SK-N-SH (cell line): ENCODE measurements at places on chromosomes 2 and 18.

GRCh38 chr2:34831096-34831495 is 1232.0 kb upstream of the FAM98A start:
- no peaks in the 10 kb centered on the region for H3K27me3 ChIP-seq
- no peaks in the 10 kb centered on the region for H3K36me3 ChIP-seq
- DNase-seq = no peak

GRCh38 chr2:88329815-88330603 is 122.5 kb downstream of the FOXI3 start:
- H3K27ac ChIP-seq = no peak overlapping the region
- no peaks in the 10 kb centered on the region for H3K36me3 ChIP-seq
- no peaks in the 10 kb centered on the region for H3K4me1 ChIP-seq
- H3K27me3 ChIP-seq = no peaks in the 10 kb centered on the region; the same call in 1 of the 2 replicates
- DNase-seq = no peak
- H3K4me3 ChIP-seq = no peak overlapping the region

- no peaks in the 10 kb centered on the region for H3K27me3 ChIP-seq
- no peak for DNase-seq
- H3K27ac ChIP-seq = no peak overlapping the region
- H3K4me3 ChIP-seq = no peak overlapping the region
- H3K36me3 ChIP-seq = no peaks in the 10 kb centered on the region
Measured at GRCh38 chr2:187956906-187957534, 334.7 kb upstream of the GULP1 start.

GRCh38 chr18:51361130-51361860 is 163.8 kb upstream of the MEX3C start:
- H3K27me3 ChIP-seq = no peaks in the 10 kb centered on the region
- H3K4me1 ChIP-seq = no peaks in the 10 kb centered on the region; the same call in 1 of the 2 replicates
- no peaks in the 10 kb centered on the region for H3K36me3 ChIP-seq
- no peak overlapping the region for H3K27ac ChIP-seq
- DNase-seq = no peak

DNA sequence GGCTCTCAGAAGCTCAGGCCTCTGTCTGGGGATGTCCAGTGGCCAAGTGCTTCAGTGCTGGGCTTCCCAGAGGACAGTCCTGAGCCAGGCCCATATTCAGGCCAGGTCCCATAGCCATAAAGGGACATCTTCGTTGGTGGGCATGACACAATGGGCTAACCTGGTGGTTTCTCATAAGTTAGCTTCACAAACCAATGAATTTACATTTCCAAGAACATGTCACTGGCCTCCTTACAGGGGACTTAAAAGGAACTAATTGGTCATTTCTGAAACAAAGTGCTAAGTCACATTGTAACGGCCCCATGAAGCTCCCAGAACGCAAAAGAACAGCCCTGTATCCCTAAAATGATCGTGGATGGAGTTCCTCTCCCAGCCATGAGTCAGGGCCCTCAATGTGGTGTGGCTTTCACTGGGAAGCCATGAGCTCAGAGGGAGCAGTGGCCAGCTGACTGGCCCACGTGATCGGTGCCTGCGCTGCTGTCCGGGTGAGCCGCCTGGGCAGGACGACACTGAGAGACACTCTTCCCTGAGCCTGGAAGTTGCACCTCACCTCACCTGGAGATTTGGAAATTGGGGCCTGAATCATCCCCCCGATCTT is 163.7 kb upstream of the APCDD1 start:
- no peaks in the 10 kb centered on the region for H3K27me3 ChIP-seq
- no peak for DNase-seq
- H3K36me3 ChIP-seq = no peaks in the 10 kb centered on the region
- no peaks in the 10 kb centered on the region; the same call in 1 of the 2 replicates for H3K4me1 ChIP-seq

DNA sequence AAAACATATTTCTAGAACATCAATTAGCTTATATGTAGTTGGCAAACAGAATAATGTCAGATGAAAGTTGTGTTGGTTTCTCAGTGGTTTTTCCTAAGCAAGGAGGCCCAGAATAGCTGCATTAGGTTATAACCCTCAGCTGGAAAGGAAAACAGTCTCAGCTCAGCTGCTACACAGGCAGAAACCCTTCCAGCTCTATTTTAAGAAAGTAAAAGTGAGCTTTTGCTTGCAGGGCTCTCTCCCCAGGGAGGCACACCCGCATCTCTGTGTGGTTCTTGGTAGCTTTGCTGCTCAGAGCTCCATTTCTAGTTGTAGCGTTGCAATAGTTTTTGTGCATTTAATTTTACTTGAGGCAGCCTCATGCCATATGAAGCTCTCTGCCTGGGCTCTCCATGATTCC is 54.6 kb downstream of the PIKFYVE start:
- no peaks in the 10 kb centered on the region for H3K27me3 ChIP-seq
- H3K36me3 ChIP-seq = peaks cover 34% of the 10 kb centered on the region
- no peaks in the 10 kb centered on the region for H3K4me1 ChIP-seq
- H3K27ac ChIP-seq = no peak overlapping the region

GRCh38 chr18:75783566-75784281 is 356.2 kb upstream of the SMIM21 start:
- H3K27me3 ChIP-seq = no peaks in the 10 kb centered on the region
- H3K4me3 ChIP-seq = no peak overlapping the region
- DNase-seq = peak; percentile 31
- H3K27ac ChIP-seq = no peak overlapping the region
- H3K4me1 ChIP-seq = no peaks in the 10 kb centered on the region

DNA sequence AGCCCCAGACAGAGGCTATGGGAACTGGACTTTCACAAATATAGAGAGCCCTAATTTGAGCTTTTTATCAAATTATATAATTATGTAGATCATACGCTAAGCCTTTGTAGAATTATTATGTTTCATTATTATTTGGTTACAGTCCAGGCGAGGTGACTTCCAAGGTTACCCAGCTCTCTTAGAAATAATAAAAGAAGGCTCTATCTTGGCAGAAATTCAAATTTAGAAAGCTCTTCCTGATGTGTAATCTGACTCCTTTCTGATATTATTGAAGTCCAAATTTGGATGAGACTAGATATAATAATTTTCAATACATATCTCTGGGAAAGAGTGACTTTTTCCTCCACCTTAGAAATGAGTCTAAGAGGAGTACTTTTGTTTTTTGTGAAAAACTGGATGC is 4.8 kb upstream of the SLC38A11 start:
- no peaks in the 10 kb centered on the region for H3K36me3 ChIP-seq
- H3K4me1 ChIP-seq = peaks cover 17% of the 10 kb centered on the region; the same call in 1 of the 2 replicates
- H3K27me3 ChIP-seq = no peaks in the 10 kb centered on the region
- DNase-seq = no peak
- H3K27ac ChIP-seq = no peak overlapping the region; the same call in 1 of the 2 replicates
- H3K4me3 ChIP-seq = no peak overlapping the region

GRCh38 chr18:959854-960253 is 55.2 kb downstream of the ADCYAP1 start:
- H3K4me3 ChIP-seq = no peak overlapping the region
- no peak overlapping the region for H3K27ac ChIP-seq
- DNase-seq = no peak
- H3K27me3 ChIP-seq = peaks cover 11% of the 10 kb centered on the region
